ENCODE measurements at places on chromosomes 6 and 20. TPM values are rescaled to one million over a fixed set of nuclear protein-coding genes. Genes with fewer than 3 reads are reported as not detected.

Gene MLN
- not detected for total RNA-seq

Gene NKAPL
- total RNA-seq: 1.2 TPM

Gene ZNF318
- total RNA-seq: 19.0 TPM

Gene MAFB
- total RNA-seq: 38.2 TPM

Gene NT5E
- 136 TPM for total RNA-seq

- DNase-seq: no peak
Measured at GRCh38 chr20:25344634-25345033, 46.0 kb downstream of the ABHD12 start.

DNA sequence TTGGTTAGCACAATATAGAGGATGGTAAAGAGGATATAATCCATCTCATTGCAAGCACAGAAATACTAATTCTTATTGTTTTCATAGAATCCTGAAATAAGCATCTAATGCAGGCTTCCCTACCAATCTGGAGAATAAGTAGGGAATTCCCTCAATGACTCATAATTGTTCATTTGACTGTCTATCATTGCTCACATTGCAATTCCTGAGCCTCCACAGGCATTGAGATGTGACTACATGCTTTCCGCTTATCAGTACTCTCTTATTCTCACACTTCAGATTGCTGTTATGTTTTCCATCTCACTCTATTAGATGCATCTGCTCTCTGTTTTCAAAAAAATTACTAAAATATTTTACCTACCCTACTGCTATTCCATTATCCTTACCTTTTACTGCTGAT is 216.2 kb upstream of the PRSS16 start:
- no peak for DNase-seq

- DNase-seq: peak; percentile 85
Measured at GRCh38 chr20:36574366-36575135, 1.2 kb downstream of the TGIF2 start.

DNA sequence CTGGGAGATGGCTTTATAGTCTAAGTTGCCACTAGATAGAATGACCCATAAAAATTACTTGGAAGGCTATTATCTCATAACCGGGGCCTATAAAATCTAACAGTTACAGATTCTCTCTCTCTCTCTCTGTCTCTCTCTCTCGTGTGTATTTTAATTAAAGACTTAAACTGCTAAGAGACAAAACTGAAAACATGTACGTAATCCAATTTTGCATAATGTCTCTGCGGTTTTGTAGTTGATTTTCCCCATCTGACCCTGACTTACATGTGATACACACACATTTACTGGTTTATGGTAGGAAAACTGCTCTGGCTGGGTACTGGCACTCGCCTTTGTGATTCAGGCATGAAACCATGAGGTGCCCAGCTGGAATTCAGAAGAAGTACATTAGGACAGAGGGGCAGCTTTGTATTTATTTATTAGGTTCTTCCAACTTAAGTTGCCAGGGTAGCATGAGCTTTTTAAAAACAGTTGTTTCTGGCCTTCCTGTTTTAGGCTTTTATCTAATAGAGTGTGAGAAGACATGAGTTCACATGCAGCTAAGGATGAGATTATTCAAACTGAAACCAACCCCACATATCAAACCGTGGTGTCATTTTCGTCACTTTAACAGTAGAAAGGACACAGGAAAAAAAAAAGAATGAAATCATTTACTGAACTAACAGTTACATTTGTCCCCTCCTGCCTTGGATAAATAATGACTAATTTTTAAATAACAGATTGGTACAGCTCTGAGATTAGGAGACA is 182.5 kb downstream of the GMPR start:
- no peak for DNase-seq

DNA sequence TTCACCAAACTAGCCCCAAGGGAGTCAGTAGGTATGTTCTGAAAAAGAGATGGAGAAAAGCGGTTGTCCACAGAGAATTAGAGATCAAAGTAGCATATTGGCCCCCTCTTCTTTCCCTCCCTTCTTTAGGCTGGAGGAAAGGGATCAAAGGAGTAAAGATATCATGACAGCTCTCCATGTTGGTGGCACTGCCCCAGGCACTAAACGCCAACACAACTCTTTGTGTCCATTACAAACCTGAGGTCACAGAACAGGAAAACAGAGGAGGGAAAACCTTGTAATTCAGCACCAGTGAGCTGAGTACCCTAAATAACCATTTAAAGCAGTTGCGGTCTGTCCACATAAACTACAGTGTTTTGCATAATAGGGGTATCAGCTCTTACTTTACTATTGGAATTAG is 113.0 kb upstream of the TFAP2D start:
- DNase-seq: no peak

GRCh38 chr20:33796263-33796906 is 14.8 kb upstream of the CHMP4B start:
- DNase-seq: no peak

DNA sequence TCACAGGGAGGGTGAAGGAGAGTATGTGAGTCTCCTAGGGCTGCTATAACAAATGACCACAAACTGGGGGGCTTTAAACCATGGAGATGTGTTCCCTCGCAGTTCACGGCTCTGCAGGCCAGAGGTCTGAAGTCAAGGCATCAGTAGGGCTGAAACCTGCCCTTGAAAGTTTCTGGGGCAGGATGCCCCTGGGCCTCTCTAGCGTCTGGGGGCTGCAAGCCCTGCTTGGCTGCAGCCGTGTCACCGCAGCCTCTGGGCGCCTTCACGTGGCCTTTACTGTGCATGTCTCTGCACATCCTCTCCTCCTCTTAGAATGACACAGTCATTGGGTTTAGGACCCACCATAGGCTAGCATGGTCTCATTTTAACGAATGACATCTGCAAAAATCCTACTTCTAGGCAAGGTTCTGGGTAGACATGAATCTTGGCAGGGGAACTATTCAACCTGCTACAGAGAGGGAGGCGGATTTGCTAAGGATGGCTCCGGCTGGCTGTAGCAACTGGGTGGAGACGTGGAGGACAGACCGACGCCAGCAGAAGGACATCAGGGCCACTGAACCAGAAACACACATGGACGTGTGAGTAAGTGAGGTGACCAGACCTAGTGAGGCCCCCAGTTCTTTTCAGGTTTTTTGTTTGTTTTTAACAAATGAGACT is 58.6 kb downstream of the PHACTR3 start:
- DNase-seq: no peak

DNA sequence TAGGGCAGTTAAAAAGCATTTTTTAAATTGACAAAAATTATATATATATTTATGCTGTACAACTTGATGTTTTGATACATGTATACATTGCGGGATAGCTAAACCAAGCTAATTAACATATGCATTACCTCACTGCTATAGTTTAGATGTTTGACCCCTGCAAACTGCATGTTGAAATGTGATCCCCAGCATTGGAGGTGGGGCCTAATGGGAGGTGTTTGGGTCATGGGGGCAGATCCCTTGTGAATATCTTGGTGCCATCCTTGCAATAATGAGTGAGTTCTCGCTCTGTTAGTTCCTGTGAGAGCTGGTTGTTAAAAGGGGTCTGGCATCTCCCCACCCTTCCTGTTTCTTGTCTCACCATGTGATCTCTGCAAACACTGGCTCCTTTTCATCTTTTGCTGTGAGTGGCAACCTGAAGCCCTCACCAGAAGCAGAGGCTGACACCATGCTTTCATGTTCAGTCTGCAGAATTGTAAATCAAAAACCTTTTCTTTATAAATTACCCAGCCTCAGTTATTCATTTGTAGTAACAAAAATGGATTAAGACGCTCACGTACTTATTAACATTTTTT is 111.8 kb downstream of the MCHR2 start:
- no peak for DNase-seq

GRCh38 chr6:109478841-109479624 is 4.0 kb downstream of the ZBTB24 start:
- no peak for DNase-seq

- no peak for DNase-seq
Measured at GRCh38 chr6:170473301-170473717, 79.8 kb downstream of the PSMB1 start.

DNA sequence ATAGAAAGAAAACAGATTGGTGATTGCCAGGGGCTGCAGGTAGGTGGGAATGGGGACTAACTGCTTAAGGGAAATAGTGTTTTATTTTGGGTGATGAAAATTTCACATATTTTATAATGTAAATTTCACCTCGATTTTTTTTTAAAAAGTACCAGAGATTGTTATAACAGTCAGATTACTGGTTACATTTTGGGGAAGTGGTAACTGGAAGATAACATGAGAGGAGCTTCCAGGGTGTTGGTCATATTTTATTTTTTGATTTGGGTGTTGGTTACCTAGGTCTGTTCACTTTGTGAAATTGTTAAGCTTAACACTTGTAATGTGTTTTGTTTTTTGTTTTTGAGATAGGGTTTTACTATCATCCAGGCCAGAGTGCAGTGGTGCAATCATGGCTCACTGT is 17.2 kb upstream of the CRIP3 start:
- no peak for DNase-seq

DNA sequence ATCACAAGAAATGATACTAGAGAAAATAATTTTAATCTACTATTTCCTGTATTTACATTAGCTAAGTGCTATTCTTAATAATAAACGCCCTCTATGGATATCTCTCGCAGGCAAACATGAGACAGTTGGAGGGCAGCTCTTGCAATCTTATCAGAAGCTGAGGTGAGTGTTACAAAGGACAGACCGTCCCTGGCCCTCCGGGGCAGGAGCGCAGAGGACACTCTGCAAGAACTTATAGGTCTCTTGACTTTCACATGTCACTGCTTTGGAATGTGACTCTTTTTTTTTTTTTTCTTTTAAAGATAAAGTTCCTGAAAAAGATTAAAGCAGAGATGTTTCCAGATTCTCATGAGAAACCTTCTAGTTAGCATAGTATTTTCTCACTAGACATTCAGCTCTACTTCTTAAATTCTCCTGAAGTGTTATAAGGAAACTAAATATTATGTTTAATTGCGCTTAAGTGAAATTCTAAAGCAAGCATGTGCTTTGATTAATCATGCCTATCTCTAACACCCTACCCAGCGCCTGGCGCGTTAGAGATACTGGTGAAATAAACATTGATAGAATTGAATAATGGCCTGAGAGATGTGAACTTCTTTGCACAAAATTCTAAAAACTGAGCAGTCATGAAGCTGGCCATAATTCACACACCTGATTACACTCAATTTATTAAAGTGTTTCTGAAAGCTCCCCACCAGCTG is 57.4 kb downstream of the SYTL3 start:
- DNase-seq: peak; percentile 41
